ENCODE measurements at places on chromosomes 5 and 9.

DNA sequence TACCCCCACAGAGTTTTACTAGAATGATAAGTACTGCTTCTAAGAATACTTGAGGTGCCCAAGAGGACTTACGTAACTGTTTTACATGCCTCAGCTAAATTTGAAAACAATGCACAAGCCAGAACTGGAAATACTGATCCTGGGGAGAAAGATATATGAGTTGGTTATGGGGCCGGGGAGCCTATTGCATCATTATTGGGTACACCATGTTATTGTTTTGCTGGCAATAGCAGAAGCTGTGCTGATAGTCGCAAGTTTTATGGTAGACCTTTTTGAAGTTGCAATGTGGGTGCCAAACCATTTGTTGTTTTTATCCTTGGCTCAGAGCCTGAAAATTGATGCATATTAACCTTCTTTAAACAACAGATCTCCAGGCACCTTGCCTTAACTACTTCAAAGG is 108.4 kb upstream of the DHFR start:
- DNase-seq = no peak

DNA sequence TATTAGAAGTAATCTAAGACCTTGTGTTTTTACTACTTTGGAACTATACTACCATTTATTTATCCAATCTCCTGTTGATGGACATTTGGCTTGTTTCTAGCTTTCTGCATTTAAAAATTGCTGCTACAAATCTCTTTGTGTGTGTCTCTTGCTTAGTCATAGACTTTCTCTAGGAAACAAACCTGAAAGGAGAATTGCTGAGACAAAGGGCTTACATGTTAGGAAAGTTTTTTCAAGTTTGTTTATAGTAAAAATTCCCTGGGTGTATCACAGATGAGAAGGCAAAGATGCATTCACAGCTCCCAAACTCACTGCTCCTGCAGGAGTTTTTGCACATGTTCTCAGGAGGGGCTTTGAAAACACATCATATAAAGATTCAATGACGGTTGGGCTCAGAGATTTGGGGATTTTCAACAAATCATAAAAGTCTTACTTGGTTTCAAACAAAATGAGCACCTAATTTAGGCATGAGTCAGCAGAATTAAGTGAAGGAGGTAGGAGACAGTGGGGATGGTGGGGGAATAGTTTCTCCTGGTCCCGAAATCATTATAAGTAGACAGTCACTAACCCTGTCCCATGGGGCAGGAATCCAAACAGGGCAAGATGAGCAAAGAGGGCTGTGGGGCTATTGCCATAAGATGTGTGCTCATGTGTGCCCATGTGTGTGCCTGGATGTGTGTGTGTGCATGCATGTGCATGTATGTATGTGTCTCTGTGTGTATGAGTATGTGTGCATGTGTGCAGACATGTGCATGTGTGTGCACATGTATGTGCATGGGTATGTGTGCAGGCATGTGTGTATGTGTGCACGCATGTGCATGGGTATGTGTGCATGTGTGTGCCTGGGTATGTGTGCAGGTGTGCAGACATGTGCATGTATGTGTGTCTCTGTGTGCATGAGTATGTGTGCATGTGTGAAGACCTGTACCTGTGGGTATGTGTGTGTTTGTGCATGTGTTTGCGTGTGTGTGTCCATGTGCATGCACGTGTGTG is 43.4 kb upstream of the S1PR3 start:
- no peak for DNase-seq

DNA sequence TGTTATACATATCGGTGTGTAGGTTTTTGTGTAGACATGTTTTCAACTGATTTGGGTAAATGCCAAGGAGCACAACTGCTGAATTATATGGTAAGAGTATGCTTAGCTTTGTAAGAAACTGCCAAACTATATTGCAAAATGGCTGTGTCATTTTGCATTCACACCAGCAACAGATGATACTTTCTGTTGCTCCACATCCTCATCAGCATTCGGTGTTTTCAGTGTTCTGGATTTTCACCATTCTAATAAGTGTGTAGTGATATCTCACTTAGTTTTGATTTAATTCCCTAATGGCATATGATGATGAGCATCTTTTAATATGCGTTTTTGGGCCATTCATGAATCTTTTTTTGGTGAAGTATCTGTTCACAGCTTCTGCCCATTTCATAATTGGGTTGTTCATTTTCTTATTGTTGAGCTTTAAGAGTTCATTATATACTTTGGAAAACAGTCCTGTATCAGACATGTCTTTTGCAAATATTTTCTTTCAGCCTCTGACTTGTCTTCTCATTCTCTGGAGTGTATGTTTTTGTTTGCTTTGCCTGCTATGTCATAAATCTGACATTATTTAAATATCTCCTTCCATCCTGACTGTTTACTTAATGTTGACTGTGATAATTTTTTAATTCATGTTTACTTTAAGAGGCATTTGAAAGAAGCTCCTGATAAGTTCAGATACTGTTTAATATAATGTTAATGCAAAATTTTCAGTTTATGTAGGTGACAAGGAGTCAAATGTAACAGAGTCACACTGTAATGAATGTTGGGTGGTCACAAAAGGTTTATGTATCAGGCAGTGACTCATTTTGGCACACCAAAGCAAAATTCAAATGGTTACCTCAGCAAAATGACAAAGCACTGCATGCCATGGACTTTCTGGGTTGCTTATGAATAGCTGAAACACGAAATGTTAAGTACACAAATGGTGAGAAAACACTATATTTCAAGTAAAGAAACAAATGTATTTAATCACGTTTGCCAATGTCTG is 181.1 kb upstream of the DAB2 start:
- DNase-seq = no peak

DNA sequence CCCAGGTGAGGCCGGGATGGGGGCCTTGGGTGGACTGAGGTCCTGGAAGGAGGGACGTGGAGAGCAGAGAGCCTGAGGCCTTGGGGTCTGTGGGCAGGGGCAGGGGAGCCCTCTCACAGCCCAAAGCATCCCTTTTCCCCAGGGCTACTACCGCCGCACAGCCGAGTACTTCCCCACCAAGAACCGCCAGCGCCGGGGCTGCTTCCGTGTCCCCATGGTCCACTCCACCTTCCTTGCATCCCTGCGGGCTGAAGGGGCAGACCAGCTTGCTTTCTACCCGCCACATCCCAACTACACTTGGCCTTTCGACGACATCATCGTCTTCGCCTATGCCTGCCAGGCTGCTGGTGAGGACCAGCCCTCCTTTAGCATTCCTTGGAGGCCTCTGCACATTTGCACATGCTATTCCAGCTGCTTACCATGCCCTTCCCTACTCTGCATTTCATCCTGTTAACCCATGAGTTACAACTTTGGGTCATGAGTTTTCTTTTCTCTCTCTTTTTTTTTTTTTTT is 3.7 kb downstream of the CERCAM start:
- DNase-seq = no peak

- DNase-seq = no peak
These were observed 49.7 kb downstream of the PTBP3 start for GRCh38 chr9:112283582-112284253.

Measured in GOT3 (cell line).